ENCODE measurements at places on chromosomes 6 and 20.

- DNase-seq, result no peak
Observed at GRCh38 chr6:166715065-166715464, 88.0 kb upstream of the RPS6KA2 start.

- DNase-seq, result no peak
Observed at GRCh38 chr6:56009636-56010035, 134.2 kb upstream of the BMP5 start.

- DNase-seq, result no peak
Observed at GRCh38 chr6:165849534-165850430, 186.7 kb upstream of the PDE10A start.

DNA sequence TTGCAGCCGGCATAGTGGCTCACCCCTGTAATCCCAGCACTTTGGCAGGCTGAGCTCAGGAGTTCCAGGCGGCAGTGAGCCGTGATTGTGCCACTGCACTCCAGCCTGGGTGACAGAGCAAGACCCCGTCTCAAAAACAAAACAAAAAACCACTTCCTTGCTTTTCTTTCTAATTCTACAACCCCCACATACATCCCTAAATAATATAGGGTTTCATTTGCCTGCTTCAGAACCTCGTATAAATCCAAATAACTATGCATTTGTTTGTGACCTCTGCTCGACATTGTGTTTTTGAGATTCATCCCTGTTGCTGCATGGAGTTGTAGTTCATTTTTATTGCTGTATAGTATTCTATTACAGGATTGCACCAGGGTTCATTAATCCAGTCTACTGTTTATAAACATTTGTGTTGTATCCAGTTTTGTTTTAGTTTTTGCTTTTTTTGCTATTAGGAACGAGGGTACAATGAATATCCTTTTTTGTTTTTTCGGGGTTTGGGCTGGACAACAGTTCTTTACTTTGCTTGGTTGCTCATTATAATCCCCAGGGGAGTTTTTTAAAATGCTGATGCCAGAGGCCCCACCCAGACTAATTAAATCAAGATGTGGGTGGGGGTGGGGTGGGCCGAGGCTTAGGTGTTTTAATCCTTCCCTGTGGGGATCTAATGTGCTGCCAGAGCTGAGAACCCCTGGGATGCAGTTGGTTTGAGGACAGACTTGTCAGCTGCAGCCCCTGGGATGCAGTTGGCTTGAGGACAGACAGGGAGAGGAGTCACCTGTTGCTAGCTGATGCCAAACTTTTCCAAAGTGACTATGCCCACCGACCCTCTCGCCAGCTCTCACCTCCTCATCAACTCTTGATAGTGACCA, 2.4 kb upstream of the SNAI1 start:
- DNase-seq, result no peak

DNA sequence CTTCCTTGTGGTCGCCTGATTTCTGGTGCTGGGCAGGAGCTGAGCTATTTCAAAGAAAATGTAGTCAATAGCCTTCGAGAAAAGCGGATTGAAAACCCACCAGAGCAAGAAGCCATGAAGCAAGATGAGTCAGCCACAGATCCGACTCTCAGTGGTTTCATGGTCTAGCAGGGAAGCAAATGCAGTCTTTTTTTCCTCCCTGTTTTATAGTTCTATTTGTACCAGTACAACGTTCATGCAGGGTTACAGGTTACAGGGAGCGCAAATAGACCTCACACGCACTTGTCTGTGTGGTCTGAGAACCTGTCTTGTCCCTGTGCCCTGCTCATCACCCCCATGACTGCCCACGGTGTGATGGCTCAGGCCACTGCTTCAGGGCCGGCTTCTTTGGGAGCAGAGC, 309.8 kb upstream of the SUPT3H start:
- DNase-seq, result no peak

GRCh38 chr6:3090013-3090412, 21.7 kb downstream of the RIPK1 start:
- DNase-seq, result no peak

DNA sequence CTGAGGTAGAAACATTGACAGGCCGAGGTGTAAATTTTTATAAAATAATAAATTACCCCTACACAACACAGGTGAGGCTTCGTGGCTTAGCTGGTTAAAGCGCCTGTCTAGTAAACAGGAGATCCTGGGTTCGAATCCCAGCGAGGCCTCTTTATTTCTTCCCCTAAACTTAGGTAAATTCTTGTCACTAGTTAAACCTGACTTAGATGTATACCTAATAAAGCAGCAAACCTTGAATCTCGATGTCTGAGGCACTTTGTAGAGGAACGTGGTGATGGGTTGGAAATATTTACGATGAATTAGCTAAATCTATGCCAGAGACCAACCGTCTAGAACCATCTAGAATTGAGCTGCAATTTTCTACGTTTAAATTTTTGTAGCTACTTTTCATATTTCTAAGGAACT, 185.6 kb downstream of the OR2B2 start:
- no peak for DNase-seq

DNA sequence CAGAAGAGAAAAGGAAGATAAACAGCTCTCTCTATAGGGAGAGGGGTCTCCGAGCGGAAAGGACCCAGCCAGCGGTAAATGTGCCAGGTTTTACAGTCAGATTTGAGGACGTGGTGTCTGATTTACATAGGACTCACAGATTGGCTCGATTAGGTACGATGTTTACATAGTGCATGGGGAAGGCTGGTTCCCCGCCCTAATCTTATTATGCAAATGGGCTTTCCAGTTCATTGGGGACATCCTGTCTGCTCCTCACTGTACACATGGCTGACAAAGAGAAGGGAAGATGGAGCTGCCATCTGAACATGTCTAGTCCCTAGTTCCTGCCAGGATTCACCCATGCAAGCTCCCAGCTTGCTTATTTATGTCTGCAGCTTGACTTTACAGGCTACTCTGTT, 119.9 kb downstream of the RNF144B start:
- no peak for DNase-seq

GRCh38 chr6:6629402-6629801, 40.9 kb downstream of the LY86 start:
- no peak for DNase-seq

DNA sequence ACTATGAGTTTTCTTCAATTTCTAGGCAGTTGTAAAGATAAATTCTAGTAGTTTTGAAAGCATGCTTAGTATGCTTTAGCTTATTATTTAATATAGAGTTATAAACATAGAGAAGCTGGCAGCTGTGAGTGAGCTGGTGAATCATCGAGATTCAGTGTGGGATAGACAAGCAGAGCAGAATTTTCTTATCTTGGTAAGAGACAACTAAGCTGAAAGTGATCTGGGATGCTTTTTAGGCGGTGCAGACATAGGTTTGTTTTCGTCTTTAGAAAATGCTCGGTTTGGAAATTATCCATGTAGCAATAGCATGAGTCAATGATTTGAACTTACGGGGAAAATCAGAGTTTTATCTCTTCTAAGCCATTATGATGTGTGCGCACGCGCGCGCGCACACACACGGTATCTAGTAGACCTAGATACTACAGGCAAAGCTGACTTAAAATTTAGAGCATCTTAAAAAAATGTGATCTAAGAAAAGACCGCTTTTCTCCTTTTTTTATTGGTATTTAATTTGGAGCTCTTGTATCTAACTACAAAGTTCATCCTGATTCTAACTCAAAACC, 128.3 kb upstream of the MAP3K7 start:
- no peak for DNase-seq

DNA sequence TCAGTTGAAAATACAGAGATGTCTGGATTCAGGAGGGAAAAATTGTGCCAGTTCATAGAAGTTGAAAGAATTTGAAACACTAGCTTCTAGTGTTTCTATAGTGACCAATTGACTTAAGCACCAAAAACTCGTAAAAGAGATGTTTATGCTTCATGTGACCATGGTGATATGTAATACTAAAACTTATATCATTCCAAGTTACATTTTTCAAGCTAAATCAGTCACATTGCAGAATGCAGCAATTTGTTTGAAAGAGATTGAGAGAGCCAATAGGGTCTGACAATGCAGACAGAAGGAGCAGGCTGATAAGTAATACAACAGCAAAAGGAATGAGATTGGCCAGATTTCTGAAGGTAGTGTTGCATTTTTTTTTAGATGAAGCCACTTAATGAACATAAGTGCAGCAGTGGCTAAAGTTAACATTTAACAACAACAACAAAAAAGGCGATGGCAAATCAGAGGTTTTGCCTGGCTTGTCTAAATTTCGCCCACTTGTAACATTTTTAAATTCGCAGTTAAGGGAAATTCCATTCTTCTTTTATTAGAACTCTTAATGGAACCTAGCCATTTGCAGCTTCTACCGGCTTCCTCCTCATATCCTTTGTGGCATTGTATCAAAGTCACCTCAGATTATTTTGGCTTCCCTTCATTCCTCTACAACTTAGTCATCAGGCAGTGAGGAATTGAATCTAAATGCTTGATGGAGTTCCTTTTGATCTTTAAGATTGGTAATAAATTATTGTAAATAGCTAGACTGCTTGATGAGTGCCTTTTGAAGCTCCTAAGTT, 484.0 kb upstream of the SOX4 start:
- no peak for DNase-seq

All from stimulated activated CD4-positive, alpha-beta T cell treated with anti-CD3 and anti-CD28 coated beads, Interleukin-1b, Interleukin-23, amount 100 ng/mL, for 4 hours (primary cell).